GF-D8 (cell line): ENCODE measurements at places on chromosomes 2 and 18.

GRCh38 chr18:9647496-9648323, 33.4 kb upstream of the PPP4R1 start:
- DNase-seq = peak; percentile 13

DNA sequence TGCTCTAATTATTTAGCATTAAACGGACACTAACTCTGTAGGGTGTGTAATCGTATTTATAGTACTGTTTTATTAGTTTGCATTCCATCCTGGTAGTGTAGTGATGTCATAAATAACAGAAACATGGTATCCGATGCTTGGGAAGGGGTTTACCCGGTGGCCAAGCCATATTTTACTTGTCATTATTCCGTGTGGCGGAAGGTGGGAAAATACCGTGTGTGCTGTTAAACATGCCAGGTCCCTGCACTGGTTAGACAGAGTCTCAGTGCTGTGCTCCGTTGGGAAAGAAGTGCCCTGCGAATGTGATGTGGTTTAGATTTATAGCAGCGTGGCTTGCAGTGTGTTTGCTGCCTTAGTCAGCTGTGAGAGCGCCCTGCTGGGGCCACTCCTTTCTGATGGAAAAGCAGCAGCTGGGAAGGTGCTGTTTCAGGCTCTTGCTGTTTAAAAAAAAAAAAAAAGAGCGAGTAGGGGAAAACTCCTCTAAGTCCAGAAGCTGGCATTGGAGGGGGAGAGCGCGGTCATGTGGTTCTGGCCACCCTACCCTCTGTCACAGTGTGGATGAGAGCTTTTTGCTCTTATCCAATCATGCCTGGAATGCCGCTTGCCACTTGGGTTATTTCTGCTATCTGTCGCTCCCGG, 211.0 kb downstream of the NEDD4L start:
- no peak for DNase-seq

DNA sequence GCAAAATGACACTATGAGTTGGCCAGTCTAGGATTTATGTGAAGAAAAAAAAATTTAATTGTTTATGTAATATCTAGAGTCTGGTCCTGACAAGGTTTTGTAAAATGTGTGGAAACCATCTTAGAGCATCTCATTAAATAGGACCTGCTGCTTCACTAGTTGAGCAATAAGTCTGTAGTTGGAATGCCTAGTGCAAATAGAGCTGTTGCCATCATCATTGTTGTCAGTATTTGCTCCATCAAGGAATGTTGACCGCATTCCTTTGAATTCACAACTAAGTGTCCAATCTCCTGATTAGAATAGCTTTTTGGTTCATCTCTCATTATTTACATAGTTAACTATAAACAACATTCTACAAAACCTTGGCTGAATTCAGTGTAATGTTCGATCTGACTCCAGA, 32.2 kb upstream of the RPE start:
- no peak for DNase-seq

DNA sequence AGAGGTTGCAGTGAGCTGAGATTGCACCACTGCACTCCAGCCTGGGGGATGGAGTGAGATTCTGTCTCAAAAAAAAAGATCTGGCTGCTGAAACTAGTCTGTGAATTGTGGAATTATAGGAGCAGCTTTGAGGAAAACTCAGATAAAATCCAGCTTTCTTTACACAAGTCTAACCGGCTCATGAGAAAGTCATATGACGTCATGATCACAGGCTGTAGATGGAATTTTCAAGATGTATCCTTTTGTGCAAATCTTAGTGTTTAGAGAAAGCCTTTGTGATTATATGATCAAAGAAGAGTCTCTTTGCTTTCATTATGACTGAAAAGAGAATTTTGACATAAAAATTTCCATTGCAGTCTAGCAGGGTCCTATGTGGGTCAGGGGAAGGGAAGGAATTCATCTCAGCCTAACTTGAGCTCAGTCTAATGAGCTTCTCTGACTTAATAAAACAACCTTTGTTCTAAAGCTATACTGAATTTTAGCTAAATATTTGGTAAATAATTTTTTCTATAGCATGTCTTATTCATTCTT, 90.2 kb upstream of the NCK2 start:
- DNase-seq = no peak

DNA sequence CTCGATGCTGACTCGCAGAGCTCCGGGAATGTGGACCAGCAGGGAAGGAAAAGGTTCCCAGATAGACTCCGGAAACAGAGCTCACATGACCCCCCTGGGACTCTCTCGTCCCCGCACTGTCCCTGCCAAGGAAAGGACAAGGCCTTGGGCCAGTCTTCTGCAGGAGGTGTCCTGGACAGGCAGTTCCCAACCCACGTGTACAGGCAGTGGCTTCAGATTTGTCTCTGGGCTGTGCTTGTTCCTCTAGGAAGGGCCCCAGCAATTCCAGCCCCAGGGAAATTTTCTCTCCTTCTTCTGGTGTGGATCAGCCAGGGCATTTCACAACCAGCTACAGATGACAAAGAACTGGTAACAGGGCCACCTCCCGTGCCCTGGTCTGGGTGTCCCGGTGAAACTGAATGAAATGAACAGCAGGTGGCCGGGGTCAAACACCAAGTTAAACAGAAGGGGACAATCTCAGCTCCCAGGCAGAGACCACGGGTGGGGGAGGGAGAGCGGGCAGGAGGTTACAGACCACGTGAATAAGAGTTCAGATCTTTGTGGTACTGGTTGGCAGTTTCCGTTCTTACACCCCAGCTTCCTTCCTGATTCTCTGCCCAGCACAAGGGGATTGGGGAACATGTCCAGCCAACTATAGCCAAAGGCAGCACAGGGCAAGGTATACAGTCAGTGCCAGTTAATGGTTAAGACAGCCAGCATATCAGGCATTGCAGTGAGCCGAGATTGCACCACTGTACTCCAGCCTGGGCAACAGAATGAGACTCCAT, 52.2 kb upstream of the CAB39 start:
- peak; percentile 98 for DNase-seq

DNA sequence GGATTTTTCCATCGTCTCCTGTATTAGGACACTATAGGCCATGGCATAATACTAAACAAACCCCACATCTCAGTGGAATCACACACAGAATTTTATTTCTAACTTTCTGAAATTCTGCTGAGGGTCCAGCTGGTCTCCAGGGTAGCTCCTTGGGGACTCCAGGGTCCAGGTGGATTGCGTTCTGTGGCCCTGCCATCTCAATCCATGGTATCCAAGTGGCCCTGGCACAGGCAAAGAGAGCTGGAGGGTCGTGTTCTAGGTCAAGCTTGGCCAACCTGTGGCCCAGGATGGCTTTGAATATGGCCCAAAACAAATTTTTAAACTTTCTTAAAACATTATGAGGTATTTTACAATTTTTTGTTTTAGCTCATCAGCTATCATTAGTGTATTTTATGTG, 134.6 kb downstream of the CTIF start:
- no peak for DNase-seq

- DNase-seq = no peak
Measured at GRCh38 chr2:127090281-127091120, 16.5 kb downstream of the BIN1 start.

DNA sequence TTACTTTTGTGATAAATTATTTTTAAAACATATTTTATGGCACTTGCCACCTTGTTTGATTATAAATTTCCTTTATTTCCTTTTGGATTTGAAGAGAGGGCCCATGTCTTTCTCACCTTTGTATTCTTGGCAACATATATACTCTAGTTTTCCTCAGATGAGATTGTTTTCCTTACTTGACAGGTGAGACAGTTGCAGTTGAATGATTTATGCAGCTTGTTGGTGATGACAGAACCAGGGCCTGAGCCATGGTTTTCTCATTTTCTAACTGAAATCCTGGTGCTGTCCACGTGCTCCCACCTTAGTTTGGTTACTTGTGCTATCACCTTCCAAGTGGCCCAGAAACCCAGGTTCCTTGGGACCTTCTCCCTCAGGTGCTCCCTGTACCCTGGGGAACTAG, 58.2 kb downstream of the TTC39C start:
- DNase-seq = no peak
